RWPE1 (cell line): ENCODE measurements at places on chromosomes 11 and 22.
A peak's percentile ranks its signal among the peaks of the same experiment; 100 is the strongest.

- DNase-seq, result peak; percentile 44
Observed at GRCh38 chr11:62054484-62055121, 69.2 kb upstream of the INCENP start.

DNA sequence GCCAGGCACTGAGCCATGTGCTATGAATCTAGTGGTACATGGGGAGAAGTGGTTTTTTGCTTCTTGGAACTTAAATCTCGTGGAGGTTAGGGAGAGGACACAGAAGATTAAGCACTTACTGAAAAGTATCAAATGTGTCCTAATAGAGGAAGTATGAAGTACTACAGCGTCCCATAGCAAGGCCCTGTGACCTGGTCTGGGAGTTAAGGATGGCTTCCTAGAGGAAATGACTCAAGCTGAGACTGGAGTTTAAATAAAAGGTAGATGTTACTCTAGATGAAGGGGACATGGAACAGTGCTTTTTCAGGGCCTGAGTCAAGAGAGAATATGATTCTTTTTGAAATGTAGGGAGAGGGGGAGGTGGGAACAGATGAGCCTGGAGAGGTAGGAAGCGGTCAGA, 202.9 kb downstream of the GRIK4 start:
- no peak for DNase-seq

- no peak for DNase-seq
Observed at GRCh38 chr22:37193629-37194191, 5.7 kb upstream of the C1QTNF6 start.

DNA sequence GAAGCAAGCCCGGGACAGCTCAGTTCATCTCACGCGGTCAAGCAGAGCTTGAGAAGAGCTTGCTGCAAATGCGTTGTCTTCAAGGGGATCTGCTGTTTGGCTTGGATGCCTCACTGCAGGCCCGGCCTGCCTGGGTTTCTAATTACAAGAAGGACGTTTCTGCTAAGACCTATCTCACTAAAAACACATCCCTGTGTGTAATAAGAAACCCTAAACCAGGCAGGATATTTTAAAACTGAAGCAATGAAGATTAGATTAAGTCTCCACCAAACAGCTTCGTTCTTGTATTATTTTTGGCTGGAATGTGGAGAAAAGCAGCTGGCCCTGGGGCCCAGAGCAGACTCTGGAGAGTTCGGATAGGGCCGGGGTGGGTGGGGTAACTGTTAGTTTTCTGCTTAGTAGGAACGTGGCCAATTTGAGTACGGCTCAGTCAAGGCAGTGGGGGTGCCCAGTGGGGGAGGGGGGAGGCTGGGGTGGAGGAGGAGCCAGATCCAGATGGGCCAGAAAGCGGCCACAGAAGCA, 6.0 kb downstream of the PKNOX2 start:
- DNase-seq, result no peak

GRCh38 chr11:125404157-125404810, 91.8 kb downstream of the FEZ1 start:
- DNase-seq, result no peak

GRCh38 chr22:23984430-23984829, 4.5 kb downstream of the GSTT2 start:
- peak; percentile 4 for DNase-seq

GRCh38 chr11:33804471-33804870, 30.2 kb upstream of the FBXO3 start:
- DNase-seq, result no peak
